ENCODE measurements at places on chromosomes 5 and 9.
A peak's percentile ranks its signal among the peaks of the same experiment; 100 is the strongest.

DNA sequence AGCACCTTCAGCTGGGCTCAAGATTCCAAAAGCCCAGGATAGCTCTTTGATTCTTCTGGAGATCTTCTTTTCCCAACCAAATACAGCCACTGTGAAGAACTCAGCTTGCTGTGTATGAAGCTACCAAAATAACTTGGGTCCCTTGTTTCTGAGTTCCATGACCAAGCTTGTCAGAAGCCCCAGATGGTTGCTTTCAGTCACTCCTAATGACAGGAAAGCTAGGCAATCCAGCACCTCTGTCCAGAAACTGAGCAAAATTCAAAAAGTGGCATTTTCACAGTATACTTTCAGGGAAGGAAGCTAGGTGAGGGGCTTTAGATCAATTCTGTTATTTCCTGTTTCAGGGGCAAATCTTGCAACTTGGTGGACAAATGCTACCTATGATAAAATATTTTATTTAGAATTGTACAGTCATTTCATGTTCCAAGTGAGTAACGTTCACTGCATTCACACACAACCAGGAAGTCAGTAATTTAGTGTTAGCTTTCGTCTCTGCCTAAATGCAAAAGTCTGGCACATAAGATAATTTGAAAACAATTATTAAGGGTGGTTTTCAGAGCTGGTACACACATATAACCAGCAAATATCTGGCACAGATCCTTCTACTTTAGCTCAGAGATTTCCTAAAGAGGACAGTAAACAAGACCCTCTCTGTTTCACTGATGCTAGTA, 330.1 kb downstream of the GLIS3 start:
- DNase-seq, result no peak

GRCh38 chr5:73032635-73033034, 76.8 kb downstream of the FCHO2 start:
- peak; percentile 17 for DNase-seq

DNA sequence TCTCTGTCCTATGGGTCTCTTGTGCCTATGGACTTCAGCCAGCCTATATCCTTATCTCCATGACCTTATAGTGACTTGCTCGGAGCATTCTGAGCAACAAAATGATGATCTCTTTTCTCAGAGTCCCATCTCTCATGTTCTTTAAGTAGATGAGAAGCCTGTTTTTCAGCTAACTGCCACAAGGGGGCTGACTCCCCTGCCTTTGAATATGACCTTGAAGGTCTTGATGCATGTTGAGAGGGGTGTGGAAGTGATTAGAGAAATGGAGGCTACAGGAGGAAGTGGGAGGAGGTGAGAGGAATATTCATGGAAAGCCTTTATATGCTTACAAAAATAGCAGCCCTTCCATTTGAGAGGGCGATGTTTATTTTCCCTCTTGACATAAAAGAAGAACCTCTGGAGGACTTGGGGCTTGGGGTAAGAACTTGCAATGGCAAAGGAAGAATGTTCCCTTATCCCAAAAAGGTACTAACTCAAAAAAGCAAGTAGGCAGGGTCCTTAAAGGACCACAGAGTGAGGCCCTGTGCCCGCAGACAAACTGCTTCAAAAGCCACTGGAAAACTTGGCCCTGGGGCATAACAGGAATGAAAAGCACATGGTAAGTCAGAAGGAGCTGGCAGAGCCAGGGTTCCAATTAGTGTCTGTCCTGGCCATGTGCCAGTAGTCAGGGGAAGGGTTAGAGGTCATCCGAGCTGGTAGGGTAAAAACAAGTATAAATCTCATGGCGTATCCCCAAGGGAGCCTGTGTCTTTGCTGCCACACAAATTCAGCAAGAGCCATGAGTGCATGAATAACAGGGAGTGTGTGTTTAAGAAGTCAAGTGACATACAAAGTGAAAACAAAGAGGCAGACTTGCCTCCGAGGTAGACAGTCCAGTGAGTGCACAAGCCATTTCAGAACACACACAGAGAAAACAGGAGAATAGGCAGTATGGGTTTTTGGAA, 39.1 kb downstream of the FGD3 start:
- no peak for DNase-seq

GRCh38 chr9:69797675-69798074, 22.9 kb upstream of the CFAP95 start:
- no peak for DNase-seq

DNA sequence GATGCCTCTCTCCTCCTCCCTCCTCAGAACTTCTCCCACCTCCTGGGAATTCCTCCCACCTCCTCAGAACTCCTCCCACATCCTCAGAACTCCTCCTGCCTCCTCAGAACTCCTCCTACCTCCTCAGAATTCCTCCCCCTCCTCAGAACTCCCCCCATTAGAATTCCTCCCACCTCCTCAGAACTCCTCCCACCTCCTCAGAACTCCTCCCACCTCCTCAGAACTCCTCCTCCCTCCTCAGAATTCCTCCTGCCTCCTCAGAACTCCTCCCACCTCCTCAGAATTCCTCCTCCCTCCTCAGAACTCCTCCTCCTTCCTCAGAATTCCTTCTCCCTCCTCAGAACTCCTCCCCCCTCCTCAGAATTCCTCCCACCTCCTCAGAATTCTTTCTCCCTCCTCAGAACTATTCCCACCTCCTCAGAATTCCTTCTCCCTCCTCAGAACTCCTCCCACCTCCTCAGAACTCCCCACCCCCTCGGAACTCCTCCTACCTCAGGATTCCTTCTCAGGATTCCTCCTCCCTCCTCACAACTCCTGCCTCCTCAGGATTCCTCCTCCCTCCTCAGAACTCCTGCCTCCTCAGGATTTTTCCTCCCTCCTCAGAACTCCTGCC, 23.9 kb downstream of the SLC46A2 start:
- DNase-seq, result peak; percentile 73

GRCh38 chr5:10471677-10472076, 30.0 kb downstream of the ROPN1L start:
- peak; percentile 62 for DNase-seq

DNA sequence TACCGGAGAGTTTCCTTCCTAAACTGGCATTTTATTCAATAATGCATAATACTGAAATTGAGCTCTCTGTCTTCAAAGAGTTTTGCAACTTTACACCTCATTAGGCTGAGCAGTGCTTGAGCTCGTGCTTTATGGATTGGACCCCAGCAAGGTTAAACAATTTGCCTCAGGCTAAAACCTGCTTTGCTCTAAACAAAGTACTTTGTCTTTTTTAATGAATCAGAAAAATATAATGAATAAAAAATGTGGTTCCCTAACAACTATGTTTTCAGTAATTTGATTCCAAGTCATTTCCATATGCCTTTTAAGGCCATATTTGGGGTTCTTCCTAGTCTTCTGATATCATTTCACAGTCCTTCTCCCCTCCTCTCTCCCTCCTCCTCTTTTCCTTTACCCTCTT, 20.0 kb downstream of the ZNF366 start:
- no peak for DNase-seq

- DNase-seq, result no peak
Measured at GRCh38 chr5:4781299-4781698, 358.8 kb upstream of the ADAMTS16 start.
